ENCODE measurements at places on chromosomes 5 and 9. TPM values are rescaled to one million over a fixed set of nuclear protein-coding genes. Genes with fewer than 3 reads are reported as not detected.
A peak's percentile ranks its signal among the peaks of the same experiment; 100 is the strongest.

Gene KIF4B
- not detected for total RNA-seq

Gene SELENOP
- 0.49 TPM for total RNA-seq

Gene ZDHHC11
- 0.12 TPM for total RNA-seq

Gene EMB
- 0.59 TPM for total RNA-seq

Gene GRXCR2
- not detected for total RNA-seq

Gene SNX30
- total RNA-seq, result 9.0 TPM

Gene PCDHGA11
- total RNA-seq, result 7.0 TPM

Gene PPP2CA
- 92.3 TPM for total RNA-seq

Gene SLC9A3
- total RNA-seq, result 0.88 TPM

Gene SAP30L
- 34.9 TPM for total RNA-seq

Gene NOTCH1
- total RNA-seq, result 2.0 TPM

Gene ZNF618
- 2.7 TPM for total RNA-seq

Gene PAPPA
- total RNA-seq, result 0.20 TPM

Gene DMGDH
- total RNA-seq, result not detected

DNA sequence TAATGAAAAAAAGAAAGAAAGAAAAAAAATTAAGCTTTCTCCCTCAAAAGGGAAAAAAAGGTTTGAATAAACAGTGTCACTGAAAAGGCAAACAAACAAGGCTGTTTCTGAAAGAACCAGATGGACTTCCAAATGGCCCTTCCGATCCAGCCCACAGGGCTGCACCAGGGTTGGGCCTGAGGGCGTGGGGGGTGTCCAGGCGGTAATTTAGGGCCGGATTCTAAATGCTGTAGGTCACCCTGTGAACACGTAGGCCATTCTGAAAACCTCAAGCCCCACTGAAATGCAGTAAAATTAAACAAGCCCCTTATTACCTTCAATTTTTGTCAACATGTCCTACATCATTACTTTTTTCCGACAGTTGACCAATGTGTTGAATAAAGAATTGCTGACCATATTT lies 132.1 kb downstream of the HSD17B3 start:
- peak; percentile 10 for DNase-seq

- DNase-seq, result peak; percentile 59
Measured at GRCh38 chr9:20941174-20941690, 90.2 kb downstream of the HACD4 start.

- DNase-seq, result peak; percentile 47
Measured at GRCh38 chr5:141245250-141245717, at the start of gene PCDHB15. Gene PCDHB15, plus strand, starts transcription at chr5:141245395. Its CDS starts 184 bp downstream, at chr5:141245579.

DNA sequence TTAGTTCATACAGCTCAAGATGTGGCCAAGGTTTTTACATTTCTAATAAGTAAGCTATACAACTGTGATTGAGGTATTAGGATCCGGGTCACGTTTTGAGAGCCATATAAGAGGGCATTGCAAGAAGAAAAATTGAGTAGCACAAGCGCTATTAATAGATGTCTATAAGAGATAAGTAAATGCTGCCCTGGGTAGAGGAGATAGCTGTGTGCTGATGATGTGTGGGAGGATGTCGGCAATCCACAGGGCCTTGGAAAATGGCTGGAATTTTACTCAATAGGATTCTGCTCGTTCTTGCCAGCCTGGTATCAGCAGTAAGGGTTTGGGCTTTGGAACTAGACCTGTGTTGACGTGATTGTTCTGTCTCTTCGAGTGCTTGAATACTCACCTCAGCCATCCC lies 41.6 kb downstream of the CSF1R start:
- no peak for DNase-seq

GRCh38 chr5:7565559-7565958 lies 169.6 kb downstream of the ADCY2 start:
- DNase-seq, result no peak

- no peak for DNase-seq
Measured at GRCh38 chr5:135486131-135487036, 34.2 kb upstream of the TIFAB start.

GRCh38 chr5:134948911-134949310 lies 18.8 kb upstream of the CATSPER3 start:
- DNase-seq, result peak; percentile 31

DNA sequence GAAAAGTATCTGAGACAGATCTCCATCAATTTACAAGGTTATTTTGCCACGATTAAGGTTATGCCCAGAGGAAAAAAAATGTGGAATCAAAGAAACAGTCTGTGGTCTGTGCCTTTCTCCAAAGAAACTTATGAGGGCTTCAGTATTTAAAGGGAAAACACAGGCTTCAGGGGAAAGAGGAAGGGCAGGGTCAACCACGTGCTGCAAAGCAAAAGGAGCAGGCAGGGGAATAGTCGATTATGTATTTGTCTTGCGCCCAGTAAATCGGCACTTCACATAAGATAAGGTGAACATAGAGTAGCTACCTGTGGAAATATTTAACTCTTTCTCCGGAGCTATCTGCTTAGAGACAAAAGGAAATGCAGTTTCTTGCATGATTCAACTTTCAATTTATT lies 343.7 kb downstream of the RAB3C start:
- DNase-seq, result no peak

- DNase-seq, result peak; percentile 53
Measured at GRCh38 chr9:137070906-137071275, 534 bp upstream of the SAPCD2 start.

- no peak for DNase-seq
Measured at GRCh38 chr5:82422001-82422740, 144.0 kb upstream of the RPS23 start.

GRCh38 chr9:110186254-110186653 lies 21.7 kb downstream of the C9orf152 start:
- DNase-seq, result no peak

DNA sequence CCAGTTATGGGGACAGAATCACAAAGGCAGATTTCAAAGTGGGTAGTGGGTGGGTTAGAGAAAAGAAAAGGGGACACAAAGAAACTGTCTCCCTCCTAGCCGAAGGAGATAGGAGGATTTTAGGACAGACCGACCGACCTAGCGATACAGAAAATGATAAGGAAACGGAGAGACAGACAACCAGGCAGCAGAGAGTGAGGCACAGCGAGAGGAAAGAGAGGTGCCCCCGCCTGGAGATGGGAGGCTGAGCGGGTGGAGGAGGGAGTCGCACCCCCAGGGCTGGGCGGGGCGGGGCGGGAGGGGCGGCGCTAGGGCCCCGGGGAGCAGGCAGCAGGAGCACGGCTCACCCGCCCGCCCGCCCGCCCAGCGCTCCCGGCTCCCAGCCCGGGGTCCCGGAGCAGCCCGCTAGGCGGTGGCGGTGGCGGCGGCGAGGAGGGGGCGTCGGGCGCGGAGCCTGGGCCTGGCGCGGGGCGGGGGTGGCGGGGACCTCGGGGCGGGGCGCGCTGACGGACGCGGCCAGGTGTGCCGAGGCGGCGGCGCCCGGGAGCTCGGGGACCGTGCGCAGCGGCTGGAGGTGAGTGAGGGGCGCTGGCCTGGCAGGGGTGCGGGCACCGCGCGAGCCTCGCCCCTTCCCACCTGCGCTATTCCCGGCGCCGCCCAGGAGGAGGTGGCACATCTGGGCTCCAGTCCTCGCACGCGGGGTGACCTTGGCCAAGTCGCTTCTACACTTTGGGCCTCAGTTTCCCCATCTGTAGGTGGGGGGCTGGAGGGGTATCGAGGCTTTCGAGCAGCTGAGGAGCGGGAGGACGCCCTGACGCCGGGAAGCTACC lies 15.9 kb upstream of the SYNPO start:
- DNase-seq, result no peak

DNA sequence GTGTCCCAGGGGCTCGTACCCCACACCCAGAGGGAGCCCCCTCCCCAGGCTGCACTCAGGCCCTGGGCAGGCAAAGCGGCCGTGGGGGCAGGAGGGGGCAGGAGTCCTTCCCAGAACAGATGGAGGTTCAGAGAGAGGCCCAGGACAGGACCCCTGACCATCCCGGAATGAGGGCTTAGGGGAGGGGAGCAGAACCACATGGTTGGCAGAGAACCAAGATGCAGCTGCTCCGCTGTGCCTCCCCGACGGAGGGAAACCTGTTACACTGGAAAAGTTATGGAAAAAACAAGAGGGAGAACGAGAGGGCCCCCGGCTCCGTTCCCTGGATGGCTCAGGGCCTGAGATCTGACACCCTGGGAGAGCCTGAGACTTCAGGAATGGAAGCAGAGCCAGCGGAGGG lies 22.7 kb downstream of the SLC12A7 start:
- DNase-seq, result no peak

- no peak for DNase-seq
Measured at GRCh38 chr5:154900066-154900465, 37.9 kb downstream of the GEMIN5 start.

DNA sequence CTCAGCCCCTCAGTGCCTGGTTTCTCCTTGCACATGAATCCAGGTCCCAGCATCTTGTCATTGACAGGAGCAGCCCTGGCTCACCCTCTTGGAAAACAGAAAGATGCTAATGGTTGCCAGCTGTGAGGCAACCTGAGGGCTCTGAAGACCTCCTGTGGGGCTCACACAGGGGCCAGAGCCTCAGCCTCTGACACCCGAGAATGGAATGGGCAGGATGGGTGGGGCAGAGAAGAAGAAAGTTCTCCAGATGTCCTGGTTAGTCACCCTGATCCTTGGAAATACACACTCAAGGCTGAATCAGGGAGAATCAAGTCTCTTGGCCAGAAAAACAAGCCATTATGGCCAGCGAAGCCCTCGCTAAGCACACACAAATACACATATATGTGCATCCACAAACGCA lies 32.3 kb upstream of the SPATA31E1 start:
- DNase-seq, result peak; percentile 60

DNA sequence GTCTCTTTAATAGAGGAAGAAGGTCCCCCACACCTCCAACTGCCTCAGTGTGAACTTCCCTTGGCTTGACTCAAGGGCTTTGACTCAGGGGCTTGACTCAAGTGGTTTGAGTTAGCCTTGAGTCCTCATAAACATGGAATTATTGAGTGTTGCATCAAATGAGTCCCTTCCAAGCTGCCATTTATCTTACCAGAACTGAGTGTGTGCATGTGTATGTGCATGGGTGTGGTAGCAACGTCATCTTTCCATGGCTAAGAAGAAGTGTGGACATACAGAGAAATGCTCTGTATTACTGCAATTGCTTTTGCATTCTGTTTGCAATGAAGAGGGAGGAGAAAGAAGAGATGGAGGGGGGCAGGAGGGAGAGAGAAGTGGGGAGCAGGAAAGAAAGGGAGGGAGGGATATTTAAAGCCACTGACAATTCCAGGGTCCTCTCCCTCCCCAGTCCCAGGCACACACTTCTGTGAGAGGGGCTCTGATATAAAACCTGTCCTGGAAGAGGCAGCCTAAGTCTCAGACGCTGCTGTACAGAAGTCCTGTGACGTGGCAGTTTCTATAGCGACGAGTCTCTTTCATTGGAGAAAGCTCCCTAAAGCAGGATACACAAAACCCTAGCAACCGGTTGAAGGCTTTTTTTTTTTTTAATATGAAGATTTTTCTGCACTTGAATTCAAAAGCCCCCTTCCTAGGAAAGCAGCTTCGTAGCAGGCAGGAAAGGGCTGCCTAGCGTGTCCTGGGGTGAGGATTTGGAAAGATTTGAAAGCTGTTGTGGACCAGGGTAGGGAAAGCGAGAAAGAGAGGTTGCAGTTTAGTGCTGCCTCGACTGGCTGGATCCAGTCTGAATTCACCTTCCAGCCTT lies 93.3 kb upstream of the MAP1B start:
- no peak for DNase-seq

GRCh38 chr5:8033261-8033660 lies 164.3 kb downstream of the MTRR start:
- no peak for DNase-seq

GRCh38 chr9:131277910-131278701 lies 1.8 kb upstream of the FAM78A start:
- peak; percentile 75 for DNase-seq

- DNase-seq, result peak; percentile 16
Measured at GRCh38 chr5:107618242-107618641, 52.5 kb downstream of the EFNA5 start.

GRCh38 chr5:162624110-162624509 lies 556.5 kb downstream of the GABRG2 start:
- no peak for DNase-seq

DNA sequence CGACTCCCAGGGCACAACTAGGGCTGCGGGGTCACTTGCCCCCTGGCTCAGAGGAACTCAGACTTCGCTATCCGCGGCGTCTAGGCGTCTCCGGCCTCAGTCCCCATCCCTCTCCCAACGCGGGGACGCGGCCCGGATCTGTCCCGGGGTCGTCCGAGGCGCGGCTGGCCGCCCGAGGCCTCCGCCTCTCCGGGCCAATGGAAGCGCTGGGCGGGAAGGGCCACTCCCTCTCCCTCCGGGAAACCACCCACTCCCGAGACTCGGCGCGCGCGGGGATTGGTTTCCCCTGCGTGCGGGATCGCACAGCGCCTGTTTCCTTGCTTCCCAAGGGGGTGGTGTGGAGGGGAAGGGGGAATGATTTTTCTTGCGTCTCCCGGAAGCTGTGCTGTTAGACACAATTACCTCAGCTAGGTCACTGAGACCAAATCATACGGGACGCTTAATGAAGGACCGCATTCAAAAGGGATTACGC lies 38.3 kb downstream of the NR2F1 start:
- peak; percentile 89 for DNase-seq

DNA sequence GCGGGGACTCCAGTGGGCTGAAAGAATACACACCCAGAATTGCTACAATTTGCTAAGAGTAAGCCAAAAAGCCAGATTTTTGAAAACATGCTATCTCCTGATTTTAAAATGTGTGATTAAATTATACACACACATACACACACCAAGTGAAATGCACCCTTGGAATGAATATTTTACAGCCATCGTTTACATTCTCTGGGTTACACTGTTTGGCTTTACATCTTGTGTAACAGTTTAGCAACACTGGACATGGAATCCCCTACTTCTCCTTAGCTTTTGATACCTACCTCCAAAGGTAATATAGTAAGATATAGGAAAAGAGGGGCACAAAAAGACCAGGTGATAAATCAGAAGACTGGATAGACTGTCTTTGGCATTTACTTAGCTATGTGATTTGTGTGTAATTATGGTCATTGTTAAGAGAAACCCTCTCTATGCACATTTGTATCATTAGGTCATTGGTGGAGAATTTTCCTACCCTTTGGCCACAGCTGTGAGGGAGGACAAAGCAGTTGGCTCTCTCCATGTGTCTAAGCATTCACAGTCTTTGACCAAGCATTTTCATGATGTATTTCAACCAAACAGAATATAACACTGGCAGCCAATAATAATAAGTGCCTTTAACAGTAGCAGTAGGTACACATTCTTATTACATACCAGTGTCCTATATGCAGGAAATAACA lies 7.6 kb downstream of the SVEP1 start:
- peak; percentile 9 for DNase-seq

GRCh38 chr5:170648541-170648940 lies 135.0 kb upstream of the GABRP start:
- DNase-seq, result no peak

DNA sequence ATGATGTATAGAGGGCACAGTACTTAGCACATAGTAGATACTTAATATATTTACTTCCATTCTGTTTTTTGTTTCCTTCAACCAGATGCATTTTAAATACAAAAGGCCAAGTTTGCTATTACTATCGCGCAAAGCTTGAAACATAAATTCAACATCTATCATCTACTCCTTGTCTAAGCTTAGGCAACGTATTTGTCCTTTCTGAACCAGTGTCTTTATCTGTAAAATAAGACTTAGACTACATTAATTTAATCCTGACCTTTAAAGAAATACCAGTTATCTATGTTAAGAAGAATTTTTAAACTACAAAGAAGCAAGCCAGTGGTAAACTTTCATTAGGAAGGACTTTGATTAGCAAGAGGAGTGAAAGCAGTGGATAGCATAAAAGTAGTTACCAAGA lies 173.0 kb downstream of the WDR70 start:
- no peak for DNase-seq

GRCh38 chr5:179128976-179129375 lies 68.8 kb downstream of the ZNF354C start:
- no peak for DNase-seq

GRCh38 chr9:78187763-78188484 lies 48.0 kb upstream of the CEP78 start:
- DNase-seq, result no peak

GRCh38 chr5:76292620-76293322 lies 110.3 kb upstream of the IQGAP2 start:
- no peak for DNase-seq
